ENCODE measurements at places on chromosomes 5 and 9.
A peak's percentile ranks its signal among the peaks of the same experiment; 100 is the strongest.

- no peak for DNase-seq
These were observed 42.8 kb upstream of the MAST4 start for GRCh38 chr5:66553368-66553912.

- no peak for DNase-seq
These were observed 86.7 kb upstream of the AGXT2 start for GRCh38 chr5:35134278-35135030.

DNA sequence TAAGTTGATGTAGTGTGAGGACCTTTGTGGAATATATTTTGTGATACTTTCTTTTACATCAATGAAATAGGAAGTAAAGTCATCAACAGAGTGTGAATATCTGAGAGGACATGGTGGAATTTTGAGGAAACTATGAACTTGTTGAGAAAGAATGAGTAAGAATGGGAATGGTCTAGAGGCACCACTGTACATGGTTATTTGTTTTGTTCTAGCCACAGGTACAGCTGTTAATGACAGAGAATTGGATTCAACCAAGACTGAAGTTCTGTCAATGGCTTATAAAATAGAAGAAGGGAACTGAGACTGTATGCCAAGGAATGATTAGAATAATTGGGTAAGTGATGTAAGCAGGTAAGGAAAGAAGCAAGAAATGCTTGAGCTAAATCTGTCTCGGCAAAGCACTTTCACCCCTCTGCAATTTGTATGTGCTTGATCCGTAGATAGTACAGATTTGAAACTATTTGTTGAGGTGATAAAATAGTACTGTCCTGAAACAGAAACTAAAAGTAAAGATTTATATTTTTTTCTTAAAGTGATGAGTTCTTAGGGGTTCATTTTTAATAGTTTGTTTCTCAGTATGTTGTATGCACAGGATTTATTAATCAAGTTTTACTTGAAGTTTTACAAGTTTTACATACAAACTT, 468.8 kb upstream of the SMC2 start:
- no peak for DNase-seq

DNA sequence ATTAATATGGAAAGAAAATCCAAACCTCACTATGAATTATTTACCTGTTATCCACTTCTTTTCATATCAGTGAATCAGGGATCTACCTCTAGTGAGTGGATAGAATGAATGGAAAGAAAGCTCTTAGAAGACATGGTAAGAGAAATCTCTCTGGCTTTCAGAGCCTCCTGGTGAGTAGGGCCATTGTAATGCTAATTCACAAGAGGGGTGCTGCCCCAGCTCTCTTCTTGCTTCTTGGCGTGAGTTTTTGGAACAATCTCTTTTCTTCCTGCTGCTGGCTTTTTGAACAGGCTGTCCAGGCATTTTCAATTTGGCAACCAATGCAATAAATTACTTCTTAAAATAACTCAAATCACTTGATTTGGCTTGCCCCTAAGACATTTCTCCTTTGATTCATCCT, 49.9 kb upstream of the KCNN2 start:
- DNase-seq: no peak

- no peak for DNase-seq
These were observed 129.7 kb upstream of the PDE4D start for GRCh38 chr5:60023255-60023654.

GRCh38 chr5:83522446-83522845, 50.9 kb downstream of the VCAN start:
- DNase-seq: no peak

- DNase-seq: no peak
These were observed 9.3 kb upstream of the SLC36A3 start for GRCh38 chr5:151312756-151313324.

GRCh38 chr9:24073007-24073592, 247.1 kb upstream of the ELAVL2 start:
- DNase-seq: no peak

GRCh38 chr5:34534523-34535103, 121.5 kb upstream of the RAI14 start:
- no peak for DNase-seq

DNA sequence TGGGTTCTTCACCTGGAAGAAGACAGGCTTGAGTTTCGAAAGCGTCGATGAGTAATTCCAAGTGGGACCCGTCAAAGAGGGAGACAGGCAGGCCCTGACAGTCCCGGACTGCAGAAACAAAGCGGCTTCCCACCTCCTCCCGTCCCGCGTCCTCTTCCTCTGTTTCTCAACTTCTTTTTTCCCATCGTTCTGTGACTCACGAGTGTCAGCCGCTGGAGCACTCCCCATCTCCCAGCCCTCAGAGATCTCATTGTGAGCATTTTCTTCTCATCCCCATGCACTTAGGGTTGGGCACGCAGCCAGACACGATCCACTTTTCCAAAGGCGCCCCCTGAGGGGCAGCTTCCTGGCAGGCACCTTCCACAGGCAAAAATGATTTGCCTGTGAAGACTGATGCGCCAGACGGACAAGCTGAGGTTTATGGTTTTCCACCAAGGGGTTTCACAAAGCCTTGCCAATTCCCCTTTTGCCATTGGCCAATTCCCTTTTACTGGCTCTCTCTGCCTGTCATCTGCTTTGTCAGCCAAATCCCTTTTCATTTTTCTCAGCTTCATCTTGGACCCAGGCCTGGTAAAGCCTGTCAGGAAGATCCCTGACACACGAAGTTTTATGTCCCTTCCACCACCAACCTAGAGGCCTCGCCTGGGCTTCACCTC, 86.5 kb upstream of the ANKRD55 start:
- DNase-seq: no peak

DNA sequence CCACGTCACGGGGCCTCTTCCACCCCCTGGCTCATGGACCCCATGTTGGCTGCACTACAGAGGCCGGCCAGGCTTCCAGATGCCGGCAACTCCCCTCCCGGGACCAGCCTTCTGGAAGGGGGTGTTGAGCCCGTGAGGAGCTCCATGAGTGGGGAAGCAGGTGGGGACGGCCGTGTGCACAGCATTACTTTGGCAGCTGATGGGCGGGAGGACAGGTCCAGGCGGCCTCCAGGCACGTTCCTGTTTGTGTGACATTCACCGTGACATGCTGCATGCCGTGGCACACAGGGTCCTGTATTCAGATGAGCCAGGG, 29.1 kb upstream of the ABO start:
- no peak for DNase-seq

DNA sequence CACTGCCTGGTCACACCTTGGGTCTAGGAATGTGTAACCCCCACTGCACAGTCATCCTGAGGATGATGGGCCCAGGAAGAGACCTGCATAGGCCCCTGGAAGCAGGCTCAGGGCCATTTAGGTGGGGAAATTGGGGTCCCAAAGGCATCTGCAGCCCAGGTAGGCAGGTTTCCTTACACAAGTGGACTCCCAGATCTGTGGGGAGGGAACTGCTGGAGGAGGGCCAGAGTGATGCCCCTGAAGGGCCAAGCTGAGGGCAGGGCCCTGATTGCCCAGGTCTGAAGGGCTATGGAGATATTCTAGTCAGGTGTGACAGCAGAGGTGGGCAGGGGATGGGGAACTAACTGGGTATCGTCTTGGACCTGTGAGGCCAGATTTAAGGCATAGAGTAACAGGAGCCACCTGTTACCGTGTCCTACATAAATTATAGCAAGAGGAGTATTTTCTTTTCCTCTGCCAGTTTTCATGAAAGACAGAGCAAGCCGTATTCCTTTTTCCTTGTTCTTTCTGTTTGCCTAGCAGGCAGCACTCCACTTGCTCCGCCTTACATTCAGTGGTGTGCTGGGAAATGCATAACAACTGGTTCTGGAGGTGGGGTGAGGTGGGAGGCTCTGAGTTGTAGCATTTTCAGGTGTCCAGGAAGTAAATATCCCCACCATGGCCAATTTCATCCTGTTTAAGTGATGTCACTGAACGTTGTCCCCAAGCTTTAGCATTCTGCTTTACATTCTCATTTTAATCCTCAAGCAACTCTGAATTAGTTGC, 41.3 kb downstream of the PPARGC1B start:
- no peak for DNase-seq

DNA sequence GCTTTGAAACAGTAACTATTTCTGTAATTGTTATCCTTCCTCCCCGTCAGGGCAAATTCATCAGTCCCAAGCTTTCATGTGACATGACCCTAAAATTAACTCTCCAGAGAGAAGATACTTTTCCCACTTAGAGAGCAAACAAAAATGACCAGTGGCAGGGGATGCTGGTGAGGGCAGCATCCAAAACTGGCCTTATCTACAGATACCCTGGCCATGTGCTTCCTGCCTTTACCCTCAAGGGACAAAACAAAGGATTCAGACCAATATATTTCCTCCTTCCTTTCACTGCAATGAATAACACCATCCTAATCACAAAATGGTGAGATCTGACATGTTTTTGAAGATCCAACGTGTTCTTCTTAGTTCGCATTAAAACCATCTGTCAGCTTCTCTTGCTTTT, 267.2 kb downstream of the MAN2A1 start:
- no peak for DNase-seq

GRCh38 chr5:175457466-175457865, 13.5 kb upstream of the DRD1 start:
- no peak for DNase-seq

GRCh38 chr5:76849419-76850291, at the start of gene S100Z:
Gene S100Z (plus strand): TSS chr5:76850014. CDS start chr5:76875360, 25,346 bp downstream.
- peak; percentile 55 for DNase-seq

- peak; percentile 42 for DNase-seq
These were observed at the start of gene FIBCD1 for GRCh38 chr9:130938652-130939404. Gene FIBCD1 (minus strand): TSS chr9:130939247. CDS start chr9:130938607, 640 bp downstream.

DNA sequence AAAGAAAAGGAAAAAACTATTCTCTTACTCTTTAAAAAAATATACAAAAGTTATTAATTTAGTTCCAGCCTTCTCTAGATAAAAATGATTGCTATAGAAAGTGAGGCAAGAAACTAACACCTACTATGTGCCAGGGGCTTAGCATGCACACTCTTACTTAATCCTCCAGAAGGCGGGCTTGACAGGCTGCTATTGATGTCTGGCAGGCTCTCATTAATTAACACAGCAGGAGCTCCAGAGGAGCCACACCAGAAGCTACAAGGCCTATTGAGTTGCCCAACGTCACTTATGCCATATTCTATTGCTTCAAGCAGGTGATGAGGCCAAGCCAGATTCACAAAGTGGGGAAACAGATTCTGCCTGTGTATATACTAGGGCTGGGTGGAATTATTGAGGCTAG, 54.6 kb upstream of the CLINT1 start:
- no peak for DNase-seq

DNA sequence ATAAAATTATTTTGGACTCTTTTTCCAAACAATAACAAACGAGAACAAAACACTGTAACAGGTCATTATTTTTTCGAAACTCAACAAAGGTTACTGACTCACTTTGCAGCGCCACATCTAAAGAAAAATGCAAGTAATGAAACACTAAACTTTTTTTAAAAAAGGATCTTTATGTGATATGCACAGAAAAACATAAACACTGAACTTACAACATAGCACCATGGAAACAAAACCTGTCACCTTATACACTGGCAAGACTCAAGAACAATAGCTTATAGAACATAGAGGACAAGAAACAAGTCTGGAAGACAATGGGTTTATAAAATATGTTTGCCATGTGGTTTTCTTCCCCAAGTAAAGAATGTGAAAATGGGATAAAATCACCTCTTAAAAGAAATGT, 85.2 kb downstream of the AUH start:
- no peak for DNase-seq

- no peak for DNase-seq
These were observed 58.6 kb downstream of the GCNT4 start for GRCh38 chr5:74993743-74994142.

DNA sequence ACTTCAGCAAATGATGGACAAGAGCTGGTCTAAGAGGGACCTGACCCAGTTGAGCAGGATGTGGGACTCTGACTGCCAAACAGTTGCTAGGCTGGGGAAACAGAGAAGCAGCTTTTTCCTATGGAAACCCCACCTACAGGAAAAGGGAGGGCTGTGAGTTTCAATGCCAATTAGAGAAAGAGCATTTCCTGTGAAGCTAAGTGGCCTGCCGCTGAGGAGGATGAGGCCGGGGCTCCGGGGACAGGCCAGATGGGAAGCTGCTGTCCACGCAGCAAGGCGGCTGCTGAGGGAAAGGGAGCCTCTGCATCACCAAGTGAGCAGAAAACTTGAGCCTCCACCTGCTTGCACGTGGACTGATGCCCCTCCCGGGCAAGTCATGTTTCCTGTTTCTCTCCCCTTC, at the start of gene PCDH12:
TSS of gene PCDH12 (minus strand) at position 90 of the 400 bp plus-strand sequence. CDS start 351 bp downstream, outside the sequence.
- DNase-seq: no peak

DNA sequence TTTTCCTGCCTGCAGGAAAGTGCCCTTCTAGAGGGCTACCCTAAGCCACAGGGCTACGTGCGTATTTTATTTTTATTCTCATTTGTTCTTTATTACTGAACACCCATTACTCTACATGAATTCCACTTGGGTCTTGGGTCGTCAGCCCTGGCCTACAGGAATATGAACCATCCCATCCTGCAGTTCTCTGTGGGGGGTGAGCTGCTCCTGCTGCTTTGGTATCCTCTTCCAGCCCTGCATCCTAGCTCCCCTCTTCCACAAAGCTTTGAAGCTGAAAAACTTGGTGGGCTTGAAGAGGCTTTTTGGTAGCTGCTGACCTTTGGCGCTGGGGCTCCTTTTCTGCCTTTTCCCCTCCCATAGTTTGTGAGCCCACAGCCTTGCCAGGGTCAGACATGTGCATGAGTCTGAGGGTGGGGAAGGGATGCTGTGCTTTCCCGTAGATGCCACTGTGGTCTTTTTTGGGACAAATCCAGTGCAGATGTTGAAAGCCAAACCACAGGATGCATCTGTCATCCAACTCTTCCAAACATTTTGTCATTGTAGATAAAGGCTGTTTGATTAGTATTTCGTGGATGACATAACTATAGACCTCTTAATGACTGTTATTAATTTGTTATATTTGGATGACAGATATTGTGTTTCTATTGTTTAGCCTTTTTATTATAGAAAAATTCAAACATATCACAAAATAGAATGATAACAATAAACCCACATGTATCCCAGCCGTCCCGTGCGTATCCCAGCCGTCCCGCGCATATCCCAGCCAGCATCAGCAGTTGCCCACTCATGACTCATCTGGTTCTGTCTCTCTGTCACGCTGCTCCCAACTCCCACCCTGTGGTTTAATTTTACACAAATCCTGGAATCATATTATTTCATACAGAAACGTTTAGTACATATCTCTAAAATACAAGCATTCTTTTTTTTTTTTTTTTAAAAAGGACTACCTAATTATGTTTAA, 43.9 kb downstream of the SLC46A2 start:
- DNase-seq: no peak

- no peak for DNase-seq
These were observed 61.1 kb downstream of the PSD2 start for GRCh38 chr5:139856714-139857113.

DNA sequence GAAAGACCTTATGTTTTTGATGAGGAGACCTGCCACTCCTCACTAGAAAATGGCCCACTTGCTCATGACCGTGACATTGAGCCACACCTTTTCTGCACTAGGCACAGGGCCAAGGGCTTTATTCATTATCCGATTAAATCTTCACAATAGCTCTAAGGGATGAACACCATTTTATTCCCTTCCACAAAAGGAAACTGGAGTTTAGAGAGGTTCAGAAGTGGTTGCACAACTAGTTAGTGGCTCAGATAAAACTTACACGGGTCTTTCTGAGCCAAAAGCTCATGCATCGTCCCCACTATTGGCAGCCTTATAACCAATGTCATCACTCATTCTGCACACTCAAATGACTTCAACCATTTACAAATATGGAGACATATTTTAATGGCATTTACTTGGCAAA, 39.4 kb downstream of the SUSD1 start:
- DNase-seq: no peak

GRCh38 chr5:114360357-114360756, 1.5 kb upstream of the KCNN2 start:
- DNase-seq: no peak

- DNase-seq: no peak
These were observed 82.3 kb upstream of the ZNF608 start for GRCh38 chr5:124828731-124829234.

GRCh38 chr5:82208371-82208770, 69.8 kb downstream of the RPS23 start:
- DNase-seq: no peak
